ENCODE measurements at places on chromosomes 5 and 9.

GRCh38 chr9:3948826-3949556 lies 350.9 kb downstream of the GLIS3 start:
- no peaks in the 10 kb centered on the region for H3K27me3 ChIP-seq
- peak; percentile 80 for DNase-seq
- H3K27ac ChIP-seq = no peak overlapping the region
- no peaks in the 10 kb centered on the region for H3K36me3 ChIP-seq

DNA sequence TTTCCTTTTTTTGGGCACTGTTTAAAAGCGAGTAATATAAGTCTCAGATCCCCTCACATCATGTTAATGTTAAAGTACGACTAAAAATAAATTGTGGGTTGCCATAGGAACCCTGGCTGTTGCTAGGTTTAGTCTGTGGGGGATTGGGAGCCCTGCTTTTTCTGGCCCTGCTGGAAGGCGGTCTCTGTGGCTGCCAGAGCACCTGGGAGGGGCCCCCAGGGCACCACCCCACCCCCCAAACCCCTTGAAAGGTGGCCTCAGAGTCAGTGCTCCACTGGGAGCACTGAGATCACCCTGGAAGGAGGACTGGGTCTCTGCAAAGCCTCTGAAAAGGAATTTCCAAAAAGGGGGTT lies 66.2 kb upstream of the NEURL1B start:
- no peaks in the 10 kb centered on the region for H3K4me1 ChIP-seq
- H3K4me3 ChIP-seq = no peak overlapping the region
- H3K27ac ChIP-seq = no peak overlapping the region
- H3K36me3 ChIP-seq = no peaks in the 10 kb centered on the region

- no peaks in the 10 kb centered on the region for H3K36me3 ChIP-seq
- H3K27me3 ChIP-seq = no peaks in the 10 kb centered on the region
These were observed 94.5 kb downstream of the EDIL3 start for GRCh38 chr5:84290161-84290560.

DNA sequence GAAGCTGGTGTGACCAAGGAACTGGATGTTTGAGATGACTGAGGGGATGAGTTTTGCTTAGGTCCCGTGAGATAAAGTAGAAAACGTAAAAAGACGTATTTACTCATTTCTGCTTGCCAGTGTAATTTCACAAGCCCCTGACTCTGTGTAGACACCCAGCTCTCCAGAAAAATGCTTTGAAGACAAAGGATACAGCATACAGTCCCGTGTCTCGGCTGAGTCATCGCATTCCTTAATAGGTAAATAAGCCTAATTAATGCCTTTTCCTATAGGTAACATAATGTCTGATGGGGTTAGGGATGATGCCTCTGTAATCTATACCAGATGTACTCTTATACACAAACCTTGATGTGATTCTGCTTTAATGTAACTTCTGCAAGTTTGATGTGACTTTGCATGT lies 20.2 kb downstream of the S100Z start:
- DNase-seq = no peak
- H3K36me3 ChIP-seq = no peaks in the 10 kb centered on the region
- H3K27me3 ChIP-seq = no peaks in the 10 kb centered on the region
- H3K27ac ChIP-seq = no peak overlapping the region

- DNase-seq = no peak
- H3K36me3 ChIP-seq = no peaks in the 10 kb centered on the region
- H3K27me3 ChIP-seq = no peaks in the 10 kb centered on the region
- H3K4me1 ChIP-seq = no peaks in the 10 kb centered on the region
These were observed 58.7 kb downstream of the ADAMTS16 start for GRCh38 chr5:5198815-5199214.
